Renal cortex interstitium (tissue), 15 donors: ENCODE measurements at places on chromosomes 3 and 15. TPM values are rescaled to one million over a fixed set of nuclear protein-coding genes. Genes with fewer than 3 reads are reported as not detected.

The PLA1A gene
- polyA plus RNA-seq: 7.2 TPM

- DNase-seq: peak; percentile 22
These were observed at the start of gene STAC for GRCh38 chr3:36380221-36381031. Gene STAC (plus strand): TSS chr3:36380504. CDS start chr3:36380644, 140 bp downstream.

DNA sequence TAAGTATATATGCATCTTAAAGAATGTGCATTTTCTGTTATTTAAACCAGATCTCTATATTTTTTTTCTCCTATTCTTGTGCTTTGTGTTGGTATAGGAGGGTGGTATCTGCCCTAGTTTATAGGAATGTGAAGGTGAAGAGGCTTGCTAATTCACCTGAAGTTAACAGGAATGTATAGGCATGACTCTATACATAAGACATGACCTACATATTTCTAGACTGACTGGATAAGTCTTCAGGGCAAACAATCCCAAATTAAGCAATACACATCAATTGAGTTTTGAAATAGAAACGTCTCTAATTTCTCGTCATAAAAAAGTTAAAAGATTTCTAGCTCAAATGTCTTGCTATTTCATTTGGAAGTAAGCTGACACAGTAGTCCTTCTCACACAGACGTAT lies 410.0 kb downstream of the DIPK2A start:
- DNase-seq: no peak

The NAALADL2 gene
- polyA plus RNA-seq: 18.3 TPM

DNA sequence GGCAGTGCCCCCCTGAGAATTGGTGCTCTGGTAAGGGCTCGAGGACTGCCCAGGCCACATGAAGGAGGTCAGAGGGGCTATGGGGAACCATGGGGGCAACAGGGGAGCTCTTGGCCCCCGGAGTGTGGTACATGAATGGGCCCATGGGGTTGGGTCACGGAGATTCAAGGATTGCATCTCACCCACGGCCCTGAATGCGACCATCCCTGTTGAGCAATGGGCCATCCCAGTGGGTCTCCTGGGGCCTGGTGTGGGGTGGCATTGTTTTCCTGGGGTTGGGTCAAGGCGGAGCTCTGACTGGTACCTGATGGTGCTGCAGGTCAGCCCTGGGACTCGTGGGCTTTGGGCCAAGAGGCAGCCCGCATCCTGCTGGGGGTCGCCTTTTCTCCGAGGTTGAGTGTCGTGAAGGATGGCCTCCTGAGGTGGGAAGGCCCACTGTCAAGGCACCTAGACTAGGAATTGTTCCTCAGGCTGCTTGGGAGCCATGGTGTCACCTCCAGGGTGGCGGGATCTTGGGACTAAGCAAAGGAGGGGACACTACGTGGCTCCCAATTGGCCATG lies 198.3 kb downstream of the UBE3A start:
- DNase-seq: no peak

DNA sequence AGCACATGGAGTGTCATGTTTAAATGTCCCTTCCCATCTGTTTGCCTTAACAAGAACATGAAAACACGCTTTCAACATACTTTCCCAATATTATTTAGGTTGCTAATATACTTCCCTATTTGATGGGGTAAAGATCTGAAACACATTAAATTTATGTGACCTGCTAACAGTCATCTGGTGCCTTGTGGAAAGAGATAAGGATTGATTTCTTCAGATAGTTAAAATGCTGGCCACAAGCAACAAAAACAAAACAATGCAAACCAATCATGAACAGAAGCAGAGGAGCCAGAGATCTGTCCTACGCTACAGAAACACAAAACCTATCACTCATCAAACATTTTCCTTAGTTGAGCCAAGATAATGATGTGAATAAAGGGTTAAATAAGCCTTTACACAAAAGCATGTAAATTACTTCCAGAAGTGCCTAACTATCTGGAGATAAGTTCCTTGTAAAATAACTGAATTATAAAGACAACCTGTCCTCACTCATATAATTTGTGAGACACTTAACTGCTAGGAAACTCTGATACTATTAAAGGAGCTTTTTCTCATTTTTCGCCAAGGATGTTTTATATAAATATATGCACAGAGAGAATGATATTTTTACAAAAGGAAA lies 109.9 kb downstream of the NSUN3 start:
- no peak for DNase-seq

The BSN gene
- polyA plus RNA-seq: 1.4 TPM

The LRTM1 gene
- not detected for polyA plus RNA-seq

DNA sequence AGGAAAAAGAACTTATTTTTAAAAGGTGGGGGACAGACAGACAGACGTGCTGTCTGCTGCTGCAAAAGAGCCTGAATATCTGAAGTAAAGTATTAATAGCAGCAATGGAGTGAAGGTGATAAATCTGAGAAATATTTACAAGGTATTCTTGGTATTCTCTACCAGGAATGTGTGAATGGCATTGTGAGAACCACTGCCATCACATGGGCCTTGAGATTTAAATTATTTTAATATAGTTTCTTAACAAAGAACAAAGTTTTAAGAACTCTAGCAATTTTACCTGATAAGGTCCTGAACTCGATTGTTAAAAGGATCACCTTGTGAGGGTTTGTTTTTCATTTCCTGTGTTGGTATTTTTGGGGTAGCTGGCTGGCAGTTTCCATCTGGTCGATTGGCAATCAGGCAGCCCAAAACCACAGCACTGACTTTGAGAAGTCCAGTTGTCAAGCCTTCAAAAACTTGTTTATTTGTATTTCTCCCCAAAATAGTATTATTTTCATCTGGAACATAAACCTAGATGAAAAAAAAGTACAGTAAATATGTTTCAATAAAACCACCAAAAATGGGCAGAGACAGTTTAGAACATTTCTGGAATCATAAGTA lies 97.3 kb downstream of the ISL2 start:
- no peak for DNase-seq

DNA sequence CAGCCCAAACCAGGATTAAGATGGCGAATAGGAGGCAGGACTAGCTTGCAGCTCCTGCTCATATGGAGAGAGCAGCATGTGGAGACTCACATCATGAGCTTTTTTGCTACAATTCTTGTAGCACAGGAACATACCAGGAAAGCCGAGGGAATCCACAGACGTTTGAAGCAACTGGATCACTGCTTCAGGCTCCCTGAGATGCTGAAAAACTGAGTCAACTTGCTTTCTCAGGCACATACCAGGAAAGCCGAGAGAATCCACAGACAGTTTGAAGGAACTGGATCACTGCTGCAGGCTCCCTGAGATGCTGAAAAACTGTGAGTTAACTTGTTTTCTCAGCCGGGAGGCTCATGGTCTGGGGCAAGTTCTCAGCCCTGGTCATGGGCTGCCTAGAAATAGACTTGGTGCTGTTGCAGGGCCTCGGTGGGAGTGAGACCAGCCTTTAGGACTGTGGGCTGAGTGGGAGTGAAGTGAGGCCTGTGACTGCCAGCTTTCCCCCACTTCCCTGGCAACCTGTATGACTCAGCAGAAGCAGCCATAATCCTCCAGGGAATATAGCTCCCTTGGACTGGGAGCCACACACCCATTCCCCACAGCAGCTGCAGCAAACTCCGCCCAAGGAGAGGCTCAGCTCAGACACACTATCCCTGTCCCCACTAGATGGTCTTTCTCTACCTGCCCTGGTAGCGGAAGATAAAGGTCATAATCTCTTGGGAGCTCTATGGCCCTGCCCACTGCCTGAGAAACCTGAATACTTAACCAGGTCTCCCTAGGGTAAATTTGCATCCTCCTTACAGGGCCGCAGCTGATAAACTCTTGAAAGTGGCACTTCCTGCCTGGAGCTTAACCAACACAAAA lies 51.9 kb upstream of the PFN2 start:
- no peak for DNase-seq

GRCh38 chr3:178749471-178749870 lies 213.2 kb downstream of the KCNMB2 start:
- no peak for DNase-seq

GRCh38 chr3:31555204-31555603 lies 22.5 kb downstream of the STT3B start:
- DNase-seq: no peak

GRCh38 chr3:149726716-149727407 lies 25.4 kb downstream of the COMMD2 start:
- no peak for DNase-seq

GRCh38 chr15:58519516-58519915 lies 87.7 kb downstream of the LIPC start:
- no peak for DNase-seq
